ENCODE measurements at places on chromosomes 16 and 17. TPM values are rescaled to one million over a fixed set of nuclear protein-coding genes. Genes with fewer than 3 reads are reported as not detected.

DNA sequence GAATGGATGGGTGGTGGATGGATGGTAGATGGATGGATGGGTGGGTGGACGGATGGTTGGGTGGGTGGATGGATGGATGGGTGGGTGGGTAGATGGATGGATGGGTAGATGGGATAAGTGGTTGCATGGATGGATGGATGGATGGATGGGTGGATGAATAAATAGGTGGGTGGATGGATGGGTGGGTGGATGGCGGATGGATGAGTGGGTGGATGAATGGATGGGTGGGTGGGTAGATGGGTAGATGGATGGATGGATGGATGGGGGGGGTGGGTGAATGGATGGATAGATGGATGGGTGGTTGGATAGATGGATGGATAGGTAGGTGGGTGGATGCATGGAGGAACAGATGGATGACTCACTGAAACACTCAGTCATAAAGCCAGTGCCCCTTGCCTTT is 51.0 kb upstream of the FASN start:
- H3K36me3 ChIP-seq: no peaks in the 10 kb centered on the region
- no peaks in the 10 kb centered on the region for H3K27me3 ChIP-seq
- DNase-seq: no peak
- no peak overlapping the region for H3K27ac ChIP-seq
- no peak overlapping the region for H3K4me3 ChIP-seq

- DNase-seq: no peak
- H3K27ac ChIP-seq: no peak overlapping the region
- no peaks in the 10 kb centered on the region for H3K4me1 ChIP-seq
Measured at GRCh38 chr17:55263569-55264277, 1.0 kb upstream of the HLF start.

DNA sequence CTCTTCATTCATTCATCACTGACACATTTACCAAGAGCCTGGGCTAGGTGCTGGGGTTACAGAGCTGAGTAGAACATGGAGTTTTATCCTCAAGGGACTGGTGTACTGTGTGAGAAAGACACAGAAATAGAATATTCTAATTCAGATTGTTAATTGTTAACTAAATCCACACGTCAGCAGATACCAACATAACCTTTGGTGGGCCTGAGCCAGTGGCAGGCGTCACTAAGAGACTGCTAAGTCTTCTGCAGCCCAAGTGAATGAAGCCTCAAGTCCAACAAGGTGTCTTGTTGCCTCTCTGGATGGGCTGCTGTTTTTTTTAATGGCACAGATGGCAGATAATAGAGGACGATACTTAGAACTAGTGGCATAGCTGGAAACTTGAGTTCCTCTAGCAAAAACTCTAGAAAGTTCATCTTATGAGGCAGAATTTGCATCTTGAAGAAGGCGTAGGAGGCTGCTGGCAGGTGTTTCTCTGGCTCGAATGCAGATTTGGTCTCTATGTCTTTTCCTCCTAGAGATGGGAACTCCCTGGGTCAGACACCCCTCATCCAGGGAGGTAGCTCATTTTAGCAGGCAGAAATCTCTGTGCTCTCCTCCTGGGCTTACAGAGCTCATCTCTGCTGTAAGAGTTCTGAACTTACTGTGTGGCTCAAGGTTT is 179.5 kb downstream of the NTN1 start:
- H3K36me3 ChIP-seq: no peaks in the 10 kb centered on the region
- no peaks in the 10 kb centered on the region for H3K4me1 ChIP-seq
- no peaks in the 10 kb centered on the region for H3K27me3 ChIP-seq
- DNase-seq: no peak
- H3K4me3 ChIP-seq: no peak overlapping the region

GRCh38 chr17:18362698-18363100 is 651 bp downstream of the SHMT1 start:
- peaks cover 9% of the 10 kb centered on the region for H3K4me1 ChIP-seq
- DNase-seq: peak; percentile 67
- H3K27me3 ChIP-seq: no peaks in the 10 kb centered on the region
- peak overlapping the region; percentile 60 for H3K4me3 ChIP-seq
- H3K27ac ChIP-seq: peak overlapping the region; percentile 16
- no peaks in the 10 kb centered on the region for H3K36me3 ChIP-seq

- peaks cover 23% of the 10 kb centered on the region for H3K4me1 ChIP-seq
- no peak overlapping the region for H3K4me3 ChIP-seq
- H3K27ac ChIP-seq: no peak overlapping the region
- no peaks in the 10 kb centered on the region for H3K27me3 ChIP-seq
Measured at GRCh38 chr16:89297910-89298545, 80.5 kb downstream of the ZNF778 start.

DNA sequence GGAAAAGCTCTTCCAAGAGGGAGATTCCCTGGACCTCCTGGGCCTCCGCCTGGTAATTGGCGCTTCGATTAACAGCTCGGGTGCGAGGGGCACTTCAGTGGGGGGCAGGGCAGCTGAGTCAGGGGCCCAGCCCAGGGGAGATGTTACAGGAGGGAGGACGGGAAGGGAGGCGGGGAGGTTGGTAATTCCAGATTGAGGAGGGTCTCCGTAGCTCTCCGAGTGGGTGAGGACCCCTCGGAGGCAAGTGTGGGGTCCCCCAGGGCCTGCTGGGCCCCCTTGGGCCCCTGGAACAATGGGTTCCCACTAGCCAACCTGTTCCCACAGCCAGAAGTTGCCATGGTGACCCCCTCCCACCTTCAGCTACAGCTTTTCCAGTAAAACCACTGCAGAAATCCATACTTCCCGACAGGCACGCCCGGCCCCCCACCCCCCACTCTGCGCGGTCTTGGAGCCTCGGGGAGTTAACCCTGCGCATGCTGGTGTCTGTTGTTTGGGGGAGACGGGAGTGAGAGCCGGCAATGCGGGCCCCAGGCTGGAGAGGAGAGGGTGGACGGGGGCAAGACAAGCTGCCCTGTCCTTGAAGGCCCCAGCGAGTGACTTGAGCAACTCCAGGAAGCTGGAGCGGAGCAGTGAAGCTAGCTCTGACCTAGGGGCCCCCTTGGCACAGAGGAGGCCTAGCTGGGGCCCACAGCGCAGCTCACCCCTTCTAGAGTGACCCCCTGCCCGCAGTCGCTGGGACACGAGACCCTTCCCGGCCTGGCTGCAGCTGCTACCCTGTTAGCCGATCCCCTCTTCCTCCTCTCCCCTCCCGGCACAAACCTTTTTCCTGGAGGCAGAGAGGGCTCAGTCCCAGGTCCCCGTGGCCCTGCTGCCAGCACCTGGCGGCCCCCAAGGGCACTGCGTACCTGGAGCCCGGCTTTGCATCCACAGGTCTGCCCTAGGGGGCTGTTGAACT is 37.8 kb downstream of the TMEM235 start:
- H3K4me1 ChIP-seq: no peaks in the 10 kb centered on the region
- no peak overlapping the region for H3K4me3 ChIP-seq
- peaks cover 21% of the 10 kb centered on the region for H3K27me3 ChIP-seq
- peak; percentile 23 for DNase-seq
- H3K27ac ChIP-seq: peak overlapping the region; percentile 29
- no peaks in the 10 kb centered on the region for H3K36me3 ChIP-seq

DNA sequence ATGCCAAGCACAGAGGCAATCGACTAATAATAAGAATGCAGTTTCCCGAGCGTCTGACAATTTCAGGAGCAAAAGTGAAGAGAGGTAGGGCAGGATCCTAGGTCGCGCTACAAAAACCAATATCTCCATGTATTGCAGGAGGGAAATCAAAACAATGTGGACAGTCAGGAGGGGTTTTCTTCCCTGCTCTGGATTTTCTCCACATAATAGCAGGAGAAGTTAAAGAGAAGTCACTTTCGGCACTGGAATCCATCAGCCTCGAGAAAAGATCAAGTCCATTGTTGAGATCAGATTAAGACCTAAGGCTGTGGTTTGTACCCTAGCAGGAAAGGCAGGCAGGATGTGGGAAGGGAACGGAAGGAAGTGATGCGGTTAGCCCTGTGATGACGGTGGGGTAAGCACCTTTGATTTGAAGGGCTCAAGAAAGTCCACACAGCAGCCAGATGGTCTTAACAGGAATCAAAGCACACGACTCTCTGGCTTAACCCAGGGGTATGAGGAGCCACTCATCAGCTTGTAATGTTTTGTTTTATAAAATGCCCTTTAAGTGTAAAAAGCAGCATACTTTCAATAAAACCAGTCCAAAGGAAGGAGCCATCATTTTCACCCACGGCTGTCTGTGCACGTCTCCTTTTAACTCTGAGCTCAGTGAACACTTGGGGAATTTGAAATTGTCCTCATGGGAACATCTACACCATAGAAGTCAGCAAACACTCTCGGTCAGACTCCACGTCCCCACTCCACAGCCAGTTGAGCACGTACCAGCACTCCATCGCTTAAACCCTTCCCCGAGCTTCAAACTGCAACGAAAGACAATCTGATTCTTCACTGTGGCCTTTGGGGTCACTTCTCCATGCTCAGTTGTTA is 15.8 kb upstream of the AKTIP start:
- peak; percentile 33 for DNase-seq
- no peaks in the 10 kb centered on the region for H3K4me1 ChIP-seq
- H3K27ac ChIP-seq: peak overlapping the region; percentile 79
- no peaks in the 10 kb centered on the region for H3K36me3 ChIP-seq
- peak overlapping the region; percentile 29 for H3K4me3 ChIP-seq
- no peaks in the 10 kb centered on the region for H3K27me3 ChIP-seq

The MAPT gene
- total RNA-seq: 17.6 TPM

DNA sequence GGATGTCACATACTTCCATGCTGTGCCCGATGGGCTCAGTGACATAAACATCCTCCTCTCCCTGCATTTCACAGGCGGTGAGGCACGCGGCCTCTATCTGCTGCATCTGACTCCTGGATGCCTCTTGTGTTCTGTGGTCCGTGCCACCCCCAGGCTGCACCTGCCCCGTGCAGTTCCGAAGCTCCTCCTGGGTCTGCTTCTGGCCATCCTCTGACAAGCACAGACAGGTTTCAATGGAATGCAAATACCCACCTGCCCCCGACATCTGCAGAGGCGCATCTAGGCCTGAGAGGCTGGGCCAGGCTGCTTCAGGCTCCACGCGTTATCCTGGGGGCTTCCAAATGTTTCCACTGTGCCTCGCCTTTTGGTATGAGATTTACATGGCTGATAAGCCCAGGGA is 46.3 kb upstream of the DNAH17 start:
- no peak for DNase-seq
- H3K4me1 ChIP-seq: no peaks in the 10 kb centered on the region
- H3K27me3 ChIP-seq: no peaks in the 10 kb centered on the region
- H3K36me3 ChIP-seq: no peaks in the 10 kb centered on the region
- no peak overlapping the region for H3K27ac ChIP-seq

The C17orf50 gene
- not detected for total RNA-seq

- no peaks in the 10 kb centered on the region for H3K36me3 ChIP-seq
- H3K4me3 ChIP-seq: no peak overlapping the region
- H3K27ac ChIP-seq: no peak overlapping the region
- no peak for DNase-seq
- no peaks in the 10 kb centered on the region for H3K27me3 ChIP-seq
- peaks cover 13% of the 10 kb centered on the region for H3K4me1 ChIP-seq
Measured at GRCh38 chr17:302300-302698, 50.3 kb downstream of the RPH3AL start.

GRCh38 chr17:44820631-44821212 is 9.4 kb downstream of the GJC1 start:
- DNase-seq: no peak
- no peak overlapping the region for H3K4me3 ChIP-seq
- H3K36me3 ChIP-seq: no peaks in the 10 kb centered on the region
- no peaks in the 10 kb centered on the region for H3K4me1 ChIP-seq
- no peak overlapping the region for H3K27ac ChIP-seq

The KRT32 gene
- total RNA-seq: not detected

GRCh38 chr16:73020409-73020884 is 27.5 kb downstream of the ZFHX3 start:
- no peaks in the 10 kb centered on the region for H3K36me3 ChIP-seq
- H3K27me3 ChIP-seq: no peaks in the 10 kb centered on the region
- DNase-seq: peak; percentile 81
- peak overlapping the region; percentile 22 for H3K27ac ChIP-seq
- no peak overlapping the region for H3K4me3 ChIP-seq

DNA sequence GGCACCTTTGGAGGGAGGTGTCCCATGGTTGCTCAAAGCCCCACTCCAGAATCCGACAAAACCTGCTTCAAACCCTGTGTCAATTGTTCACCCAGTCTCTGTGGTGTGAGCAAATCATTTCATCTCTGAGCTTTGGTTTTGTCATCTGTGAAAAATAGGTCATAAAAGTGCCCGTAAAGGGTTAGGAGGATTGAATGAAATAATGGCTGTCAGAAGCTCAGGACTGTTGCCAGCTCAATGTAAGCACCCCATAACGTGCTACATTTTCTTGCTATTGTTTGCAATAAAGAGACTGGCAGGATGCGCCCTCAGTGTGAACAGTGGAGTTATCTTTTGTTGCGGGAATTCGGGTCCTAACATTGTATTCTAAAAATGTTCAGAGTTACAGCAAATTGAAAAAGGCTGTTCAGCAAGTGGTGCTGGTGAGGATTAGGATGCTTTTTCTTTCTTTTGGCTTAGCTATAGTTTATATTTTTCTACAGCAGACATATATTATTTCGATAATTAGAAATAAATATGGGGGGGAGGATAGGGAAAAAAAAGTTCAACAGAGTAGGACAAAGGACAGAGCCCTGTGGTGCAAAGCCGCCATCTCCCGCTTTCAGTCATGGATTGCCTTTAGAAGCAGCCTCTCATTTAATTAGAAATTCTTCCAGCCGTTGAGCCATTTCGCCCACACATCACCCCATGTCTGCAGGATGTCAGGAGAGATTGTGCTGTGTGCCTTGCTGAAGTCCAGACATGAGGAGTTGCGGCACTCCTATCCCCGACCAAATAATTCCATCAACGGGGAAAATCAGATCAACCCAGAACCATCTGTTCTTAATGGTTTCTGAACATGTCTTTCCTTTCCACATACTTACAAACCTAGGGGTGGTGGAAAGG is 20.9 kb upstream of the PYY start:
- H3K4me1 ChIP-seq: no peaks in the 10 kb centered on the region
- DNase-seq: no peak
- H3K36me3 ChIP-seq: no peaks in the 10 kb centered on the region

DNA sequence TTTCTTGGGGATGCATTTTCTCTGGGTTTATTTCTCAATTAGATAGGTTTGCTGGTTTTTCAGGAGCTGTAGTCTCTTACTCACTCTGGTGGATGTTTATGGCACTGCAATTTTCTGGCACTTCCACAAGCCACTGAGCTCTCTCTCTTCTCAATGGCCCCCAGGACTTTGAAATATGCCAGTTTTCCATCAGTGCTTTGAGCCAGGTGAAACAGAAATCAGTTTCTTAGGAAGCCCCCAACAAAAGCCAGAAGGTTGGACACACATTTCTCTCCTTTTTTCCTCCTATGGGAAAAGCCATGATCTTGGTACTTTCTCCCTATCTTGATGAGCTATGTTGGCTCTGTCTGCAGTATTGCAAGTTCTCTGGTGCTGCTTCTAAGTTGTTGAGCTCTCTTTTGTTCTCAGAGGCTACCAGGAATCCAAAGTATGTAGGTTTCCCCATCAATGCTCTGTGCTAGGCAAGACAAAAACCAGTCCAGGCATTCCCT is 90.7 kb upstream of the SMIM36 start:
- H3K36me3 ChIP-seq: no peaks in the 10 kb centered on the region
- no peaks in the 10 kb centered on the region for H3K27me3 ChIP-seq
- no peak for DNase-seq
- H3K4me3 ChIP-seq: no peak overlapping the region
- H3K4me1 ChIP-seq: no peaks in the 10 kb centered on the region

DNA sequence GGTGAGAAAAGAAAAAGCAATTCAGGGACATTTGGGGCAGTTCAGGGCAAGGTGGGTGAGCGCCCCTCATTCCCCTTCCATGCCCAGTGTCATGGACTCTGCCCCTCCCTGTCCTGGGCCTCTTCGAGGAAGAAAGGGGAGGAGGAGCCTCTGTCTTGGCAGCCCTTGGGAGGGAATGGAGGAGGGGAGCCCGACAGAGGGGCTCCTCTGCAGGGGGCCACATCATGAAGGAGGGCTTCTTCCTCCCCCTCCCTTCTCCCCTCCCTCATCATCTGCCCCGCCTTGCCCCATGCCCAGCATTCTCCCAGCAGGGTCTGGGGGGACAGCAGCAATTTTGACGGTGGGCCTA is 33.2 kb upstream of the TAC4 start:
- H3K4me1 ChIP-seq: no peaks in the 10 kb centered on the region
- no peak for DNase-seq
- no peak overlapping the region for H3K4me3 ChIP-seq
- no peak overlapping the region for H3K27ac ChIP-seq
- H3K27me3 ChIP-seq: peaks cover 22% of the 10 kb centered on the region
